ENCODE measurements at places on chromosomes 12 and 14.

DNA sequence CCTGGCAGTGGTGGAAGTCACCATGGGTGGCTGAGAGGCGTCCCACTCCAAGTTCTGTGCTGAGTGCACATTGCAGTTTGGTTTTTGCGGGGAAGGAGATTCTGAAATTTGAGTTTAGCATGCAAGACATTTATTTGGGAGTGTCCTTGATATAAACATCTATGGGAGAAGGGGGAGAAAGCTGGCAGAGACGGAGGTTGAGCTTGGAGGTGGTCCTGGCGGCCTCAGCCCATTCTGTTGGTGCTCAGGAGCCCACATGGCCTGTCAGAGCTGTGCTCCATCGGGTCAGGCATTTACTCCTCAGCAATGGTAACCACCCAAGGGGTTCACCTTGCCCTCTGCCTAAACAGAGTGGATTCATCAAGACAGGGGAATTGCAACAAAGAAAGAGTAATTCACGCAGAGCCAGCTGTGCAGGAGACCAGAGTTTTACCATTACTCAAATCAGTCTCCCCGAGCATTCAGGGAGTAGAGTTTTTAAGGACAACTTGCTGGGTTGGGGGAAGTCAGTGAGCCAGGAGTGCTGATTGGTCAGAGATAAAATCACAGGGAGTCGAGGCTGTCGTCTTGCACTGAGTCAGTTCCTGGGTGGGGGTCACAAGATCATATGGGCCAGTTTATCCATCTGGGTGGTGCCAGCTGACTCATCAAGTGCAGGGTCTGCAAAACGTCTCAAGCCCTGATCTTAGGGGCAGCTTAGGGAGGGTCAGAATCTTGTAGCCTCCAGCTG is 323.3 kb upstream of the TMEM132C start:
- ATAC-seq: no peak

DNA sequence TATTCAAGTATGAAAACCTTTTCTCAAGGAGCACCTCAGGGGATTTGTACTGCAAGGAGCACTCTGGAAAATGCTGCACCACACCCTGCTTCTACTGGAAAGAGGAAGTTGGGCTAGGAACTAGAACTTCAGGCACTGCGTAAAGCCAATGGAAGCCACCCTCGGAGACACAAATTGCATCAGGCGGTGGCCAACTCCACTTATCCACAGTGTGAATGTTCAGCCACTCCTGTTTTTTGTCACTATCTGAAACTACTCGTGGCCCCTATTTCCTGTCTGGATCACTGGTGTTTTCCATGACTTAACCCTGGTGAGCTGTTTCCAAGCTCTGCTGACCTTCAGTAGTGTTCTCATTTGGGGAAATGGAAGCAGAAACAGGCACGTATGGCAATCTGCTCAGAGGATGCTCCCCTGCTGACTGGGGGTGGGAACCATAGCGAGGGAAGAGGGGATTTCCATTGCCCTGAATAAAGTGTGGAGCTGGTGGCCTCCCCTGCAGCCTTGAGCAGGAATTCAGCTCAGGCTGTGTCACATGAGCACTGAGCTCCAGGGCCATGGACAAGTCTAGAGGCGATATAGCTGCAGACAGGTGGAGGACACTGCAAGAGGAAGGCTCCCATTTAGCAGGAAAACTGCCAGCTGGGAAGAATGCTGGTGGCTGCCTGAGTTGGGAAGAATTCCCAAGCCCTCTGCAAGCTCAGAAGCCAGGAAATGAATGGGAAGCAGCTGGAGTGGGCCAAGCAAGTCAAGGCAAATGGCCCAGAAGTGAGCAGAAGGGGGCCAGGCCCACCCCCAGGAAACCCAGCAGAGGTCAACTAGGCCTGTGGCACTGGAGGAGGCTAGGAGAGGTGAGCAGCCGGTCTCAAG is 50.5 kb upstream of the RAP1B start:
- ATAC-seq: peak; percentile 23

DNA sequence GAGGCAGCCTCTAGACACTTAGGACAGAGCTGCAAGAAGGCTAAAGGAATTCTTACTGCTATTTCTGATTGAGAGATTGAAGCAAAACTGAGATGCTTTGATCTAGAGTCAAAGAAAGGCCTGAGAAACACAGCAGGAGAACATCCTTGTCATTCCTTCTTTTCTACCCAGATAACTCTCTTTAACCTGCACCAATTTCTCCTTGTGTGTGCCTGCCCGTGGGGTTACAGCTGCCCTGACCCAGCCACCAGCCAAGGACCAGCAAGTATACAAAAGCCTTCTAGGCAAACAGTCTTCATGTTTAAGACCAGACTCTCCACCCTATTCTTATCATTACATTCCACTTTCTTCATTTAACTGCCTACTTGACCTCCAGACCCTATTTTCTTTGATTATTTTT is 81.7 kb upstream of the PRB2 start:
- no peak for ATAC-seq

GRCh38 chr14:38171197-38171596 is 36.5 kb upstream of the SSTR1 start:
- no peak for ATAC-seq

DNA sequence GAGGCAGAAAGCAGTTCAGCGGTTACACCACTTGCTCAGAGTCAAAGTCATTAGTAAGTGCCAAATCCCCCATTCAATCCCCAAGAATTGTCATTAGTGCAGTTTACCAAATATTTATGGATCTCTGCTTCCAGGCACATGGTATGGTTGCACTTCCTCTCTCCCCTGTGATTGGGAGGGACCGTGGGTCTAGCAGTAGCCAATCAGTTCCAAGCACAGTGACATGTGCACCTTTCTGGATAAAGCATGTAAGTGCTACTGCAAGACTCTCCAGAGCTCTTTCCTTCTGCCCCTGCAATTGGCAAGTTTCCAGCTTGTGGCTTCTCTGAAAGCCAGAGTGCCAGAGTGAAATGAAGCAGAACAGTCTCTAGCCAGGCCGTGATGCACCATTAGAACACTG is 85.3 kb upstream of the FLRT2 start:
- ATAC-seq: no peak

GRCh38 chr12:2058837-2059236 is 6.0 kb downstream of the CACNA1C start:
- ATAC-seq: no peak

DNA sequence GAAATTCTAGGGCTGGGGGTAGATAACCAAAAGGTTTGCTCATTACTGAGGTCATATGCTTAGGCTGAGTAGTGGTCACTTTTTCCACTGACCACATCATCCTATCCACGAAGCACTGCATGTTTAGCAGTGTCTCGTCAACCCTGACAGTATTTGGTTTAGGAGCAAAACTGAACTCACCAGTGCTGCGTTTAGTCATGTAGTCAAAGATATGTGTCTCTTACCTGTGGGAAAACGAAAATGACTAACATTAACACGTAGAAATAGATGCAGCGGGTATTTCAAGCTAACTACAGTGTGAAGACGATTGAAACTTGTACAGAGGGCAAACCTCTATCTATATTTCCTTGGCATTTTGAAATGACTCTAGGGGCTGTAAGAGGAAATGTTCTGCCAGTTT is 34.6 kb downstream of the MTHFD1 start:
- ATAC-seq: peak; percentile 88

DNA sequence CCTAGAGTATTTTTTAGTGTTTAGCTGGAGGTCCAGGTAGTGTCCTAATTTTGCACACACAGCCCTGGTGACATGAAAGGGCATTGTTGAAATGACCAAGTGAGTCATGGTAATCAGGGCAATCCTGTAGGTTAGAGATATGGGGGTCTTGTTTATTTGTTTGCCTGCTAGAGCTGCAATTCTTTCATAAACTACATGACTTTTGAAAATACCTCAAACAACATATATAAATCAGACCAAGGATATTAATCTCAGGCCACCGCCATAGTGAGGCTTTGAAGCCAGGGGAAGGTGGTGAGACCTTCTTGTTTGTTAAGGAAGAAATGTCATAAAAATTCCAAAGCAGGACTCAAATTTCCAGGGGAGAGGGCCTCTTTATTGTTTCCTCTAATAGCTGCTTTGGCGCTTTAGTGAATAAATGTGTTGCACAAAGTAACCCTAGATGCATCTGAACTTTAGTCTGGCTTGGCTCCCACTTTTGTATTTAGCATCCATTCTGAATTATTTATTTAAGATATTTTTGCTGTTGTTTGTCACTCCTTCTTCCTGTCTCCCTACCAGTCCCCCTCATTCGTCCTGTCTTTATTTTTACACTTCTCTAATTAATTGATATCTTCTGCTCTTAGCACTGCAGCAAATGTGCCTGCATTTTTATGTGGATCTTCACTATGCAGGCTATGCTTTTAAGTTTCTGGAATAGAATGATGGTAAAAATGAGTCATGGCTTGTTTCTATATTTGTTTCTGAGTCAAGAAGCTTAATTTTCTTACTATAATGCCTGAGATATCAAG is 430.3 kb downstream of the RAD51B start:
- ATAC-seq: peak; percentile 67

- no peak for ATAC-seq
Observed at GRCh38 chr14:21034707-21035106, at the start of gene RNASE13. RNASE13 (minus strand) TSS chr14:21034807; CDS start chr14:21034288, 519 bp downstream.

GRCh38 chr12:52493172-52493571 is at the start of gene KRT6A:
KRT6A (minus strand) TSS chr12:52493257; CDS start chr12:52493188, 69 bp downstream.
- ATAC-seq: no peak

GRCh38 chr14:102184316-102185035 is 44.8 kb downstream of the WDR20 start:
- peak; percentile 78 for ATAC-seq

DNA sequence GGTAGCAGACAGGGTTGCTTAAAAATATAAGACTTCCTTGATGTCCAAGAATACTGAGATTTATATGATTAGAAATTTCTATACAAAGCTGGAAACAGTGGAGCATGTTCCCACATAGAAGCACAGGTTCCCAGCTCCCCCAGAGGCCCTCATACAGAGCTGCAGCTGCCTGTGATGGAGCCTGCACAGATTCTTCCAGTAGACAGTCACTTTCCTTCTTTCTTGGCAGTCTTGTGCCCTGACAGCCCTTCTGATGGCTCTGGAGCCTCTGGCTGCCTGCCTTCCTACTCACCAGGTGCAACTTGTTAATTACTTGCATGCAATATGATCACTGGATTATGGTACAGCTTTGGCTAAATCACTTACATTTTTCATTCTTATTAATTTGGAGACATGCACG is 44.4 kb downstream of the BICD1 start:
- ATAC-seq: no peak

GRCh38 chr12:1444142-1444516 is 150.3 kb downstream of the FBXL14 start:
- ATAC-seq: no peak

GRCh38 chr12:94326727-94327126 is 132.9 kb downstream of the CEP83 start:
- ATAC-seq: peak; percentile 97

DNA sequence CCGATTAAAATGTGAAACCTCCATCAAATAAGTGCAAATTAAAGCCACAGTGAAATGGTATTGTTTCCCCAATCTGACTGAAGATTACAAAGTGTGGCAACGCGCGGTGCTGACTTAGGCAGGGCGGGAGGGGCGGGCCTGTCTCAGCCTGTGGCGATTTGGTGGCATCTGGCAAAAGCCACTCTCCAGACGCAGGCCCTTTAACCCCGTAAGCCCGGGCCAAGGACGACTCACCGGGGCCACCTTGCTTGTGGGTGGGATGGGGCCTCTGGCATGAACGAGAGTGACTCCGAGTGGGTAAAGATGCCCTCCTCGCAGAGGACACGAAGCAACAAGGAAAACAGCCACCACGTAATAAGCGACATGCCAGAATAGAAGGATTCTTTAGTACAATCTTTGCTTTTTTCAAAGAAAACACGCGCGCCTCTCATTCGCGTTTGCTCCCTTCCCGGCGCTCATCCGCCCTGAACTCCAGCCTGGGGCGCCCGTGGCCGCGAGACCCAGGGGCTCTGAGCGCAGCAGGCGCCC is 815 bp downstream of the DEGS2 start:
- no peak for ATAC-seq

GRCh38 chr12:104490850-104491249 is 34.1 kb downstream of the CHST11 start:
- ATAC-seq: no peak

- no peak for ATAC-seq
Observed at GRCh38 chr12:92466391-92467305, 236.1 kb upstream of the PLEKHG7 start.

DNA sequence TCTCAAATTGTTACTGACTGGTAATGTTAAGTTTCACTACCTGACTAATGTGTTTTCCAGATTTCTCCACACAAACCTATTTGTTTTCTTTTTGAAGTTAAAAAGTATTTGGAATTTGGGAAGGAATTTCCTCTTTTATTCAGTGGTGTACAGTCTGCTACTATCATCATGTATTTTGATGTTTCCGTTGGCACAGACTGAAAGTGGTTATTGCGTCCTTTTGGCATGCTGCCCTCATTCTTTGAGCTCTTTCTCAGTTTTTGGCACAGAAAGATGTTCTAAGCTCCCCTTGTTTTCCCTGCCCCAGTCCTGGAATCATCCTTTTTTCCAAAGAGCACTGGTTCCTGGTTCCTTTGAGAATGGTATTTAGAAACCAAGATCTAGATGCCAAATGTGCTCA is 31.4 kb upstream of the RTRAF start:
- ATAC-seq: no peak

DNA sequence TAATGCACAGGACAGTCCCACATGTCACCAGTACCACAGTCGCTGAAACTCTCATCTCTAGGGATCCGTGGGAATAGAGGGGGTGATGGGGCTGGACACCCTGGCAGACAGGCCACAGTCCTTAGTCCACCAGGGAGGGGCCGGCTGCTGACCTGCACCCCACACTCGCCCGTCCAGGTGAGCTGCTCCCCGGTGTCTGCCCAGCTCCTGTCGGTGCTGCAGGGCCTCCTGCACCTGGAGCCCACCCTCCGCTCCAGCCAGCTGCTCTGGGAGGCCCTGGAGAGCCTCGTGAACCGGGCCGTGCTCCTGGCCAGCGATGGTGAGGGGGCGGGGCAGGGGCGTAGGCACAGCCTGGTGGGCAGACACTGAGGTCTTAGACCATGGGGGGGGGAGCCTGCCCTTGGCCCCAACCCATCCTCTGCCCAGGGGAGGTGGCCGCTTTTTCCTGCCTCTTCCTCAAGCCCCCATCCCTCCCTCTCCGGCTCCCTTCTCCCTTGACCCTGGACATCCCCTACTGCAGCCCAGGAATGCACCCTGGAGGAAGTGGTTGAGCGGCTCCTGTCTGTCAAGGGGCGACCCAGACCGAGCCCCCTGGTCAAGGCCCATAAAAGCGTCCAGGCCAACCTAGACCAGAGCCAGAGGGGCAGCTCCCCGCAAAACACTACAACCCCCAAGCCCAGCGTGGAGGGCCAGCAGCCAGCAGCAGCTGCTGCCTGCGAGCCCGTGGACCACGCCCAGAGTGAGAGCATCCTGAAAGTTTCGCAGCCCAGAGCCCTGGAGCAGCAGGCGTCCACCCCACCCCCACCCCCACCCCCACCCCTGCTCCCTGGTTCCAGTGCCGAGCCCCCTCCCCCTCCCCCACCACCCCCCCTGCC is 17.1 kb upstream of the ADSS1 start:
- no peak for ATAC-seq

GRCh38 chr12:21451529-21451928 is 14.1 kb downstream of the PYROXD1 start:
- ATAC-seq: no peak

- peak; percentile 16 for ATAC-seq
Observed at GRCh38 chr12:12561371-12562015, 1.2 kb downstream of the DUSP16 start.

DNA sequence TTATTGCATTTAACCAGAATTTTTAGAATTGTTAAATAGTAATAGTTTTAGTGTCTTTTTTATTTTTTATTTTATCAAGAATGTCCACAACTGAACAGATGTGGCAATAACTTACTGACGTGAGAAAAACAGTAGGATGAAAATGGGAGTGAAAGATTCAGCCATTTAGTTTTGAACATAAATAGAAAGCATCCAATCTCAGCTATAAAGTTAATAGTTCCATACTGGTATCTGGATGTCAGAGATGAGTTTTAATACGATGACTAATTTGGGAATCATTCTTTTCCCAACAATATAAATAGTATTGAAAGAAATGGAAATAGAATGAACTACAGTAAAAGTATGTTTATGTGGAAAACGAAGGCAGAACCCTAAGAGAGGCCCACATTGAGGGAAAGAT is 159.4 kb downstream of the EPS8 start:
- no peak for ATAC-seq
